Activated CD4-positive, alpha-beta T cell treated with anti-CD3 and anti-CD28 coated beads for 24 hours (primary cell): ENCODE measurements at places on chromosomes 4 and X.

DNA sequence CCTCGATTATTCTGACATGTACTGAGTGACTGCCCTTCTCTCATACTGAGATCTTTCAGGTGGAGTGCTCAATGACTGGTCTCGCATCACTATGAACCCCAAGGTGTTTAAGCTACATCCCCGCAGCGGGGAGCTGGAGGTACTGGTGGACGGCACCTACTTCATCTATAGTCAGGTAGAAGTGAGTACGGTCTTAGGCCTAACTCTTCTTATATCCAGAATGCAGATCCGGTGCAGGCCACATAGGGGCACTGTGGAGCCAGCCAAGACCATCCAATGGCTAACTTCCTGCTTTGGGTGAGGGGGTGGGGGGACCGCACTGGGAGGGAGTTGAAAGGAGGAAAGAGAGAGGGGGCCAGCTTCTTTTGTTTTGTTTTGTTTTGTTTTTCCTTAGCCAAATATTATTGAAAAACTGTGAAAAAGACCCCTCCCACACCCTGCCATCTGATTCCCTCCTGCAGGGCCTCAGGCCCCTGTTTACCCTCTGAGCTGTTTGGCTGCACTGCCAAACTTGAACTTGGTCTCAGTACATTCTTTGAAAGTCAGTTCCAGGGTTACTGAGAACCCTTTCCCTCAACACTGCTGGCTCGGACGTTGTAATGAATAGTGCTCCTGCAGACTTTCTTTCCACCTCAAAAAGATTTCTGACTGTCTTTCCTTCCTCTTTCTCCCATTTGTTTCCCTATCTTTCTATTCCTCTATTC is 16.2 kb downstream of the AWAT2 start:
- DNase-seq = no peak

- no peak for DNase-seq
These were observed 164.7 kb upstream of the SLC7A11 start for GRCh38 chr4:138406876-138407275.

DNA sequence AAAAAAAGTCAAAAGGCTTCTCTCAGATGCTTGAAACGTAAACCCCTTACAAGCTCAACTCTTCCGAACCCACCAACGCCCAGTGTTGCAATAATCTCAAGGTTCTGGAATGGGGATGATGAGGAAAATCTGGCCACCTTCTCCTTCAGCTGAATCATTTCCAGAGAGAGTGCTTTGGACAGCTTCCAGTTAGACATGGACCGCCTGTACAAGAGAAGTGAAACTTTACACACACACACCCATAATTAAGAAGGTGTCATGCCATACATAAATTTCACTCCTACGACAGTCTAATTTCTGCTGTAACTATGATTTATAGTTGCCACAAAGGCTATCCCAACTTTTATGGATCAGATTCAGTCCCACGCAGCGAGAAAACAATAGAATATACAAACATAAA is 72.3 kb downstream of the PRKG2 start:
- DNase-seq = no peak

DNA sequence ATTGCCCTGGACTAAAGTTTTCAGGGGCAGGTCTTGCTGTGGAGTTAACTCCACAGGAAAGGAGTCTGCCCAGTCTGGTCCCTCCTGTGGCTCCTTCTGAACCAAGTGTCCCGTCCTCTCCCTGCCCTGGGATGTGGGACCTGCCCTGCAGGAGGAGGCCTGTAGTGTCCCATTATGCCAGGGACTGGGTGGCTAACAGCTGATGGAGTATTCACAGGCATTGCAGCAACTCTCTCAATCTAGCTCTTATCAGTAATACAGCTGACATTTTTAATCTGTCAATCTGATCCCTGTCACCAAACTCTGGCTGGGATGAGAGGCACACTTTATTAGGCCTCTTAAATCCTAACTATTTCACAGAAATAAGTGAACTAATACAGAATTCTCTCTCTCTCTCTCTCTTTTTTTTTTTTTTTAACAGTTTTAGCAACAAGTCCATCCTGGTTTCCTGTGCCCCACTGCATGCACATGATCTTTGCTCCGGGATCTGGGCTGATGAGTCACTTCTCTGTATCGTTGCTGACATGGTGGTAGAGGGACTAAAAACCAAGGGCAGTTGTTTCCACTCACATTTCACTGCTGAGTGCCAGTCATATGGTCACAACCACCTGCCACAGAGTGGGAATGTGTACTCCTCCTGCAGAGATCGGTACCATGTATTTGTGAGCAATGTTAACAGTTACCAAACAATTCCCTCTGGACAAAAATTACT is 39.1 kb downstream of the HAND2 start:
- no peak for DNase-seq

DNA sequence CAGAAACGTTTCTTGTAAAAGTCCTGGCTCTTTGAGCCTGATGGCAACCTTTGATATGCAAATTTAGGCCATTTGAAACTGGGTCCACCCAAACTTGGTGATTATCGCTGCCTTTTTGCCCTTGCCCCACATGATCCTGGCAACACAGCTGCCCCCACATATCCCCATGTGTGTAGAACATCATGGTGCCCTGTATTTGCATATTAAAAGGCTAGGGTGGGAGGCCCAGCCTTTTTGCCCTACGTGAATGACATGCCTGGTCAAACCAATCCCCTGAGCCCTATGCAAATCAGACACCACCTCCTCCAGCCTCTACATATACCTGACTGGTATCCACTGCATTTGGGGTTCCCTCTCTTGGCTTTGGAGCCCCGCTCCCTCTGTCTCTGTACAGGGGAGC is 202.4 kb downstream of the MAB21L2 start:
- no peak for DNase-seq

- DNase-seq = no peak
These were observed 106.0 kb upstream of the NAP1L5 start for GRCh38 chr4:88803600-88804096.

GRCh38 chrX:150005027-150005426 is 66.7 kb upstream of the EOLA2 start:
- no peak for DNase-seq

GRCh38 chr4:39745920-39746319 is 48.0 kb downstream of the UBE2K start:
- DNase-seq = no peak

DNA sequence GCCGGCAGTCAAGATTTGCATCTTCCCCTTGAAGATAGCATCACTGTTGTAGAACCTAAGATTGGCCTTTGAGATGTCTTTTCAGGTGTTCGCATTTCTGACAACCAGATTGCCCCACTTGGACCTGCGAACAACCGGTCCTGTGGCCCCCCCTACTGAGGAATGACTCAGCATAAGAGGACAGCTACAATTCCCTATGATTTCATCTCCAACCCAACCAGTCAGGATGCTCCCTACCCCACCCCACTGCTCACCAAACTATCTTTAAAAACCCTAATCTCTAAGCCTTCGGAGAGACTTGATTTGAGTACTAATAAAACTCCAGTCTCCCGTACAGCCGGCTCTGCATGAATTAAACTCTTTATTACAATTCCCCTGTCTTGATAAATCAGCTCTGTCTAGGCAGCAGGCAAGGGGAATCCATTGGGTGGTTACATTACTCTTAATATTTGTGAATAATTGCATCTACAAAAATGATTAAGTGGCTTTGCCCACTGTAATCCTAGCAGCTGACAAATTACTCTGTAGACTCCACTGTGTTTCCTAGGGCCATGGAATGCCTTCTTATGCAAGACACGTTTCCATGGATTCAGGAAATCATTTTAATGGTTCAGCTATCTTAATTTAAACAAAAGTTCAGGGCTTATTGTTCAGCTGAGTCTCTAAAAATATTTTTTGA is 95.4 kb downstream of the GPR143 start:
- no peak for DNase-seq
